ENCODE measurements at places on chromosomes 1 and 21. TPM values are rescaled to one million over a fixed set of nuclear protein-coding genes. Genes with fewer than 3 reads are reported as not detected.
A peak's percentile ranks its signal among the peaks of the same experiment; 100 is the strongest.

TACSTD2 gene
- total RNA-seq = 0.33 TPM

DNA sequence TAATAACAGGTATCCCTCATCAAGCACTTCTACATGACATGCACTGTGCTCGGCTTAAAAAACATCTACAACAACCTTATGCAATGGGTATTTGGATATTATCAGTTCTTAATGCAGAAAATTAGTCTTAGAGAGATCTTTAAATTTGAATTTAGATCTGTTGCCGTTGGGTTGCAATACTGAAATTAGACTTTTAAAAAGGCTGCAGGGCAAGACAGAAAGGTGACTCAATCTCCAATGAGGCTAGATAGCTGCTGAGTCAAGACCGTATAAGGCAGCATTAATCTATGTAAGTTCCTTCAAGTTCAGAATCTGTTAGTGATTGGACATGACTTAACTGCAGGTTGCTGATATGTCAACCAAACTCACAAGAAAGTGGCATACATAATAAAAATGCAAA is 37.3 kb downstream of the OLFM3 start:
- H3K4me1 ChIP-seq = no peaks in the 10 kb centered on the region
- H3K27me3 ChIP-seq = peaks cover 10% of the 10 kb centered on the region
- H3K4me3 ChIP-seq = no peak overlapping the region

FLG gene
- total RNA-seq = not detected

ANGPTL1 gene
- 4.7 TPM for total RNA-seq

DNA sequence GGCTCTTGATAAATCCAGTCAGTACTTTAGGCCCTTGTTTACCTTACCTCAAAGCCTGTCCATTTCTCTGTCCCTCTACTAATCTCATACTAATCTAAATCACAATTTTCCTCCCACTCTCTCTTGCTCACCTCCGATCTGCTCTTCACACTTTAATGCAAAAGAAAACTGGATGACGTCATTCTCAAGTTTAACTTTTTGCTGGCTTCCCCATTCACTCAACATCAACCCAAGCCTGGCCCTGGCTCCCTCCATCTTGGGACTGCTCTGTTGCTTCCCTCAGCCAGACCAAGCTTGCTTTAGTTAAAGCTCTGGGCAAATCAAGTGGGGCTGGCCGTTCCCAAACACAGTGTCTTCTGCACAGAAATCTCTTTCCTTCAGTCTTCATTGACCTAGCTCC is 29.7 kb downstream of the COA6 start:
- H3K27me3 ChIP-seq = no peaks in the 10 kb centered on the region
- no peak for DNase-seq
- peaks cover 11% of the 10 kb centered on the region for H3K36me3 ChIP-seq
- no peak overlapping the region for H3K27ac ChIP-seq
- H3K4me1 ChIP-seq = no peaks in the 10 kb centered on the region

- H3K4me1 ChIP-seq = peaks cover 44% of the 10 kb centered on the region
- no peak overlapping the region for H3K4me3 ChIP-seq
- peaks cover 4% of the 10 kb centered on the region for H3K36me3 ChIP-seq
- H3K27ac ChIP-seq = peak overlapping the region; percentile 75
- peaks cover 24% of the 10 kb centered on the region for H3K27me3 ChIP-seq
Measured at GRCh38 chr1:228902781-228903433, 167.6 kb downstream of the RHOU start.

TAL1 gene
- not detected for total RNA-seq

- H3K4me1 ChIP-seq = peaks cover 38% of the 10 kb centered on the region
- peaks cover 6% of the 10 kb centered on the region for H3K36me3 ChIP-seq
- peak overlapping the region; percentile 99 for H3K27ac ChIP-seq
- peak overlapping the region; percentile 97 for H3K4me3 ChIP-seq
- no peak for DNase-seq
- H3K27me3 ChIP-seq = no peaks in the 10 kb centered on the region
Measured at GRCh38 chr21:32772281-32773047, 909 bp upstream of the PAXBP1 start.

HECTD3 gene
- total RNA-seq = 43.6 TPM

TMOD4 gene
- 0.60 TPM for total RNA-seq

OR2T35 gene
- not detected for total RNA-seq

DNA sequence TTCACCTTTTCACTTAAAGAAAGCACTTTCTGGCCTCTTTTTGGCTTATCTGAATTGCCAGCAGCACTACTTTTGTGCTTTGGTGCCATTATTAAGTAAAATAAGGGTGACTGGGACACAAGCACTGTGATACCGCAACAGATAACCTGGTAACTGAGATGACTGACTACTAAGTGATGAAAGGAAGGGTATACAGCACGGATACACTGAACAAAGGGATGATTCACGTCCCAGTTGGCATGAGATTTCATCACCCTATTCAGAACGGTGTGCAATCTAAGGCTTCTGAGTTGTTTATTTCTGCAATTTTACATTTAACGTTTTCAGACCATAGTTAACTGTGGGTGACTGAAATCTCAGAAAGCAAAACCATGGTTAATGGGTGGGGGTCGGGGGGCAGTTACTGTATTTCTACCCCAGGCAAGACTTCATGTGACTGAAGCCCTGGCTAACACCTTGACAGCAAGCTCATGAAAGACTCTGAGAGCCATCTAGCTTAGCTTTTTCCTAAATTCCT is 102.8 kb downstream of the CLIC6 start:
- no peaks in the 10 kb centered on the region for H3K27me3 ChIP-seq
- H3K36me3 ChIP-seq = no peaks in the 10 kb centered on the region
- DNase-seq = no peak
- H3K4me3 ChIP-seq = no peak overlapping the region
- peak overlapping the region; percentile 70 for H3K27ac ChIP-seq
- peaks cover 18% of the 10 kb centered on the region for H3K4me1 ChIP-seq

SLC2A5 gene
- total RNA-seq = 0.27 TPM

GRCh38 chr1:69320757-69321211 is 246.9 kb upstream of the LRRC7 start:
- H3K27me3 ChIP-seq = peaks cover 17% of the 10 kb centered on the region
- no peaks in the 10 kb centered on the region for H3K36me3 ChIP-seq
- no peaks in the 10 kb centered on the region for H3K4me1 ChIP-seq
- H3K4me3 ChIP-seq = no peak overlapping the region

DNA sequence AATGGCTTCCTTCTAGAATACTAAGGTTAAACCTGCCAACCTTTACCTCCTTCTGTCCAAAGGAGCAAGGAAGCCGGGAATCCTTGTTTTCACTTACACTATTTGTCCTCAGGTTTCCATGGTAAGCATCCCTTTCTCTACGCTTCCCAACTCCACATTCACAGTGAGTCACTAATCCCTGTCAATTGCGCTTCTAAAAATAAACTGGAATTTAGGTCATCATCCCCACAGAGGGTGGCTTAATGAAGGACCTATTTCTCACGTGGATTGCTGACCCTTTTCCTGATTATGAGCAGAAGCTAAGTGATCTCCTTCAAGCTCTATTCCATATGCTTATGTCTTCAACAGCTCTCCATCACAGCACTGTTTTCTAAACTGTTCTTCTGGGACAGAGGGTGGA is 39.9 kb upstream of the ABCA4 start:
- no peaks in the 10 kb centered on the region for H3K36me3 ChIP-seq
- no peaks in the 10 kb centered on the region for H3K27me3 ChIP-seq
- H3K4me1 ChIP-seq = peaks cover 19% of the 10 kb centered on the region
- peak overlapping the region; percentile 37 for H3K27ac ChIP-seq
- no peak overlapping the region for H3K4me3 ChIP-seq

RABGAP1L gene
- total RNA-seq = 28.3 TPM

- peak overlapping the region; percentile 71 for H3K4me3 ChIP-seq
- peak overlapping the region; percentile 41 for H3K27ac ChIP-seq
- H3K4me1 ChIP-seq = peaks cover 18% of the 10 kb centered on the region
- no peak for DNase-seq
Measured at GRCh38 chr1:227728059-227728891, 6.8 kb downstream of the JMJD4 start.

DNA sequence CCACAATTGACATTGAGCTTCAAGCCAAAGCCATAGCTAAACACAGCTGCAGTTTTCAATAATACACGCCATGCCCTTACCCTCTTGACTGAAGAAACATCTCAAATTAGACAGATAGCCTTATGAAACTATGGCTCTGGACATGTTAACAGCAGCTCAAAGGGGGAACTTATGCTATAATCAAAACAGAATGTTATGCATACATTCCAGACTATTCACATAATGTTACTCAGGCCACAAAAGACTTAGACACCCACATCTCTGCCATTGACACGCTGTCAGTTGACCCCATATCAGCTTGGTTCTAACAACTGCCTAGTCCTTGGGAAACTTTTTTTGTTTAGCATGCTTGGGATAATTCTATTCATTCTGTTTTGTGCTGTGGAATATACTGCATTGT is 2.3 kb upstream of the NENF start:
- peaks cover 22% of the 10 kb centered on the region for H3K4me1 ChIP-seq
- no peak overlapping the region for H3K27ac ChIP-seq
- H3K36me3 ChIP-seq = no peaks in the 10 kb centered on the region
- H3K27me3 ChIP-seq = no peaks in the 10 kb centered on the region
- H3K4me3 ChIP-seq = no peak overlapping the region
- DNase-seq = no peak

- no peak overlapping the region for H3K4me3 ChIP-seq
- H3K36me3 ChIP-seq = peaks cover 2% of the 10 kb centered on the region
- no peaks in the 10 kb centered on the region for H3K27me3 ChIP-seq
Measured at GRCh38 chr1:188986745-188987417, 1490.8 kb downstream of the BRINP3 start.

TRIM46 gene
- total RNA-seq = 9.7 TPM

GRCh38 chr1:201877877-201878401 is 10.8 kb upstream of the SHISA4 start:
- peaks cover 12% of the 10 kb centered on the region for H3K4me1 ChIP-seq
- H3K27me3 ChIP-seq = no peaks in the 10 kb centered on the region
- no peak overlapping the region for H3K4me3 ChIP-seq

GRCh38 chr1:79652426-79652825 is 645.9 kb upstream of the ADGRL4 start:
- no peak for DNase-seq
- no peaks in the 10 kb centered on the region for H3K36me3 ChIP-seq
- H3K27ac ChIP-seq = no peak overlapping the region
